ENCODE measurements at places on chromosomes 16 and 17.

DNA sequence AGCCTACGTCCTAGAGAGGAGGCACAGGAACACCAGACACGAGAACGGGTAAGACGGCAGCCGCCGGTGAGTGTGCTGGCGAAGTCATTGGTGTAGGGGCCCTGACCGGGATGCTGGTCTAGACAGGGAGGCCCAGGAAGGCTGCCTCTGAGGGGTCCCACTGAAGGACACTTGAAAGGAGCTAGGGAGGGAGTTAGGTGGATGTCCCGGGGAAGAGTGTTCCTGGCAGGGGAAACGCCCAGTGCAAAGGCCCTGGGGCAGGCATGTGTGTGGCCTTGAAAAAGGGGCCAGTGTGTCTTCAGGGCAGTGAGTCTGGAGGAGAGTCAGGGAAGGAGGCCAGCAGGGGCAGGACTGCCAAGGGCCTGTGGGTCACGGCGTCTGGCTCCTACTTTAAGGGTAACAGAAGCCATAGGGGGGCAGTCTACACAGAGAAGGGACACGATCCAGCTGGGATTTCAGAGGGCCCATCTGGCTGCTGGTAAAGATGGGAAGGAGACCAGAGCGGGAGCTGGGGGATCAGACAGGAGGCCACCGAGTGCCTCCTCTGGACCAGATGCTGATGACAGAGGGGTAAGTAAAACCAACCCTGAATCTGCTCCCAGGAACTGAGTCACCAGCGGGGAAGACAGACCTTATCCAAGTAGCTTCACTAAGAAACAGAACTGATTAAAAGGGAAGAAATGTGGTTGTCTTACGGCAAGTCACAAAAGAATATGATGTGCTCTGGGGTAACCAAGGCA lies 115.9 kb downstream of the LITAF start:
- DNase-seq: no peak

DNA sequence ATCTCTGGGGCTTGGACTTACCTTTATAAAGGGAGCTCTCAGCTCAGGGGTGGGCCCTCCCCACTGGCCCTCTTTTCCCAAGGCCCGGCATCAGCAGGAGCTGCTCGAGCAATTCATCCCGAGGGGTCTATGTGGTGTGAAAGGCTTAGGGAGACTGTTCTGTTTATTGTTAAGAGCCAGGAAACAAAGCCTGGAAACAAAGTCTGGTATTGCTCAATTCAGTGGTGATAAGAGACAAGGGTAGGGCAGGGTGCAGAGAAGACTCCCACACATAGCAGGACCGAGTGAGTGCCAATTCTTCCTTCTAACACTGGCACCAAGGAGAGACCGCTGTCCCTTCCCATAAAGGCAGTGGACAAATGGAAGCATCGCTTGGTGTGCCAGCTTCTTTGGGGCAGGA lies 750.7 kb downstream of the KCNJ18 start:
- no peak for DNase-seq

- no peak for DNase-seq
These were observed 101.1 kb downstream of the XYLT1 start for GRCh38 chr16:17369421-17370222.

- DNase-seq: no peak
These were observed 4.3 kb downstream of the MPO start for GRCh38 chr17:58276423-58276822.

GRCh38 chr16:69286941-69287713 lies 24.0 kb upstream of the VPS4A start:
- peak; percentile 78 for DNase-seq

GRCh38 chr17:63221939-63222338 lies 224.2 kb downstream of the CYB561 start:
- DNase-seq: no peak

DNA sequence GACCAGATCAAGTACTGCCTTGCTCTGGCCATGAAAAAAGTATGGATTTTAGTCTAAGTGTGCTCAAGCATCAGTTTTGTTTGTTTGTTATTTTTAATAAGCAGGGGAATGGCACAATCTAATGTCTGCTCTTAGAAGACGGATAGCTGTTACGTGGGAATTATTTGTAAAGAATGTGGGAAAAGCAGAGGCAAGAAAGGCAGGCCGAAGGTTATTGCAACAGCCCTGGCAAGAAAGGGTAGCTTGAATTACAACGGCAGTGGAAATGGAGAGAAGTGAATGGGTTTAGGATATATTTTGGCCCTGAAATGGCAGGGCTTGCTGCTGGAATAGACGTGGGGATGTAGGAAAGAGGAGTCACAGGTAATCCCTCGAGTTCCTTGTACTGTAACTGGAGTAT lies 987 bp upstream of the HASPIN start:
- no peak for DNase-seq

DNA sequence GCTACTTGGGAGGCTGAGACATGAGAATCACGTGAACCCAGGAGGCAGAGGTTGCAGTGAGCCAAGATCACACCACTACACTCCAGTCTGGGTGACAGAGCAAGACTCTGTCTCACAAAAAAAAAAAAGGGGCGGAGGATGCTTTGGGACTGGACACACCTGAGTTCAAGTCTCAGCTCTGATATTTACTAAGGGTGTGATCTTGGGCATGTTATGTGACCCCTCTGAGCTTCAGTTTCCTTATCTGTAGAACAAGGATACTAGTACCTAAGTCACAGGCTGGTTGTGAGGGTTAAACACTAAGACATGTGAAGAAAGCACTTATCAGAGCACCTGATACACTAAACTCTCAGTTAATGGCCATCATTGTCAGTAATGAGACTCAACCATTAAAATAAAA lies 25.9 kb downstream of the HOXB1 start:
- no peak for DNase-seq

DNA sequence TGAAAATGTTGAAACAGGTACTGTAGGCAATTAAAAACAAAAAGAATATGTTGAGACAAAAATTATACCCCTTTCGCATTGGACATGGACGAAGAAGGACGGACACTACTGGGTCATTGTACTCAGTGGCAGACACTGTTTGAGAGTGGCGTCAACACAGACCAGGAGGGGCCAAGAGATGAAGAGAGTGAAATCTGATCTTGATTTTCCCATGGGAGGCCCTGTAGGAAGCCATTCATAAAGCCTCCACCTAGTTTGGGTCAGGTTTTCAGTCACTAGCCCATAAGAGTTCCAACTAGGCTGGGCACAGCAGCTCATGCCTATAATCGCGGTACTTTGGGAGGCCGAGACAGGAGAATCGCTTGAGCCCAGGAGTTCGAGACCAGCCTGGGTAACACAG lies 23.6 kb upstream of the SMURF2 start:
- DNase-seq: no peak

DNA sequence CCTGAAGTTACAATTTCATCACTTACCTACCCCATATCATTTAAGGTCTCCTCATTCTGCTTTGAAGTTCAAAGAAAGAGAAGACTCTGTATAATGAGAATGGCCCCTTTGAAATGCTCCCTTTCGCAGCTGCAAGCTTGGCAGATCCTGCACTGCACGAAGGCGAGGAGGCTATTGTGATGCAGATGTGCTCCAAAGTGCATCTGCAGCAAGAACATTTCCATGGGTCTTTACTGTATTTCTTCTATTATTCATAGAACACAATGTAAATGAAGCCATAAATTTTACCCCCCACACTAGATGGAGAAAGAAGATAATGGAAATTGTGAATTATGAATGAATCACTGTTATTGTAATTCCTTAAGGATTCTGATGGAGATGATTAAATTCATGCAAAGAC lies 178.7 kb downstream of the CHD9NB start:
- no peak for DNase-seq

DNA sequence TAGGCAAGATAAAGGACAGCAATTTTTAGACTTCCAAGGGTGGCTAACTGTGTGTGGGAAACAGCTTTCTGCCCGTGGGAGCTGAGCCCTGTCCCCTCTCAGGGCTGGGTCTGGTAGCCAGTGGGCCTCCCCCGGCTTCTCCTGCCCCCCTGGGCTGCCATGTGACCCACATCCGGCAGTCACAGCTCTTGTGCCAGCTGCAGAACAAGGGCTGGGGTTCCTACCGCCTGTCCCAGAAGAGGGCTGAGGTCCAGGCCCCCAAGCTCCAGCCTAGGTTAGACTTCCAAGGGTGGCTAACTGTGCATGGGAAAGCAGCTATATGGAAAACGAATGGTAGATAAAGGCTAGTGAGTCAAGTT lies 6.1 kb downstream of the GAST start:
- no peak for DNase-seq

DNA sequence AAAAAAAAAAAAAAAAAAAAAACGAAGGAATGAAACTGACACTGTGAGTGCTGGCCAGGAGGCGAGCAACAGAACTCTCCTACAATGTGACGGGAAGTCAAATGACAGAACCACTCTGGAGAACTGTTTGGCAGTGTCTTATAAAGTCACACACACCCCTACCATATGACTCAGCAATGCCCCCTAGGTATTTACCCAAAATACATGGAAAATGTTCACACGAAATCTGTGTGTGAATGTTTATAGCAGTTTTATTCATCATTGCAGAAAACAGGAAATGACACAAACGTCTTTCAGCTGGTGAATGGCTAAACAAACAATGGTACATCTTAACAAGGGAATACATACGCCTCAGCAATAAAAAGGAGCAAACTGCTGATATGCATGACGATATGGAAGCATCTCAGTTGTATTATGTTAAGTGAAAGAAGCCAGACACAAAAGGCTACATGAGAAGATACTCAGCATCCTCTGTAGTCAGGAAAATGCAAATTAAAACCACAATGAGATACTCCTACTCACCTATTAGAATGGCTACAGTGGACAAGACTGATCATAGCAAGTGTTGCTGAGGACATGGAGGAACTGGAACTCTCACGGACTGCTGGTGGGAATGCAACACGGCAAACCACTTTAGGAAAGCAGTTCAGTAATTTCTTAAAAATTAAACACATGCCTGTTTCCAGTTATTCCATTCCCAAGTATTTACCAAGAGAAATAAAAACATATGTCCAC lies 74.7 kb downstream of the TBC1D16 start:
- no peak for DNase-seq

DNA sequence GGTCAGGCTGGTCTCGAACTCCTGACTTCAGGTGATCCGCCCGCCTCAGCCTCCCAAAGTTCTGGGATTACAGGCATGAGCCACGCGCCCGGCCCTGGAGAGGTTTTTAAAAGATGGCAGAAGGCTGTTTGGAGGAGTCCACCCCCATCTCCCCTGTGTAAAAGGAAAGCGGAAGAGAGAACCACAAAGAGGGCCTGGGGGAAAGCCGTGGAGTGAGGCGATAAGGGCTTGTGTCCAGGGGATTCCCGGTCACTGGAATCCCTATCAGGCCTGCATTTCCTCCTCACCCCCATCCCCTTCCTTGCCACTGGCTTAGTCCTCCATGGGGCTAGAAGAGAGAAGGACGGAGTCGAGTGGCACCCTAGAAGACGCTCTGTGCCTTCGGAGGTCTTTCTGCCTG lies at the start of gene GP1BA:
Gene GP1BA, plus strand, starts transcription at position 315 of the 400 bp plus-strand sequence. CDS start 328 bp downstream, outside the sequence.
- no peak for DNase-seq

DNA sequence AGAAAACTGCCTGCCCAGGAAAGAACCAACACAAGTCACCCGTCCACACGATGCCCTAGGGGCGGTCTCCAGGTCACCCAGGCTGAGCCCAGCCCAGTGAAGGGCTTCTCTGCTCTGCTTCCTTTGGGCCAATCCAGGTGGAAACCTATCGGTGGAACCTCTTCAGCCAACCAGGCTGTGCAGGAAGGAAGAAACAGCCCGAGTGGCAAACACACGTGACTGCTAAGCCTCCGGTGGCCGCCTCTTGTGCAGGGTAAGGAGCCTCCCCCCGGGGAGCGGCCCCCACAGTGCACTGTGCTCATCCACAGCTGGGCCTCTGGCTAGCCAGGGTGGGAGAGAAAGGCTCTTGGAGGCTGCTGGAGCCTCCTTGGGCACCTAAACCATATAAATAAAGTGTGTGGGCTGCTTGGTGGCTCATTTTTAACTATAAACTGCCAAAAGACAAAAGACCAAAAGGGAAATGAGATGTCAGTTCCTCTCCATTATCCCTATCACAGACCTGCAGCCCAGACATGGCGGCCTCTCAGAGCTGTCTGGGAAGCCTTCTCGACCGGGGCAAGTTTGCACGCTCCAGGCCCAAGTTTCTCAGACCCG lies 2.4 kb downstream of the RTN4RL1 start:
- DNase-seq: no peak

- DNase-seq: no peak
These were observed 30.8 kb upstream of the RBBP6 start for GRCh38 chr16:24508614-24509013.

GRCh38 chr17:78497115-78497540 lies 80.1 kb downstream of the DNAH17 start:
- DNase-seq: peak; percentile 7

GRCh38 chr16:27781195-27781524 lies 231.2 kb downstream of the KATNIP start:
- DNase-seq: no peak

GRCh38 chr17:6460531-6461161 lies 16.4 kb downstream of the PIMREG start:
- DNase-seq: no peak

- peak; percentile 43 for DNase-seq
These were observed 9.2 kb upstream of the TSPOAP1 start for GRCh38 chr17:58337600-58338453.

GRCh38 chr17:43327421-43327820 lies 71.4 kb upstream of the ARL4D start:
- no peak for DNase-seq

- no peak for DNase-seq
These were observed 47.0 kb downstream of the ABCC6 start for GRCh38 chr16:16176328-16176727.

DNA sequence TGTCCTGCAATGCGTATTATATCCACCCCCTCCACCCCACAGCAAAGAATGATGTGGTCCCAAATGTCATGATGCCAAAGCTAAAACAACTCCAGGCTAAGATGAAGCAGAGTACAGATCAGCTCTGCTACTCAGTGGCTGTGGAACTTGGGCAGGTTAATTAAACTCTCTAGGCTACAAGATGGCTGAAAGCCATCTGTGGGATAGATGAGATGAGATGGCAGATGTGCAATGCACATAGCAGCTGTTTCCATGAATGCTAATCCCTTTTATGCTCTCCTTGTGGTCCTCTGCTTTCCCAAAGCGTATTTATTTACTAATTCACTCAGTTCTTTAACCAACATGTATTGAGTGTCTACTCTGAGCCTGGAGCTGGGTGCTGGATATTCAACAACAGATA lies 114.4 kb downstream of the GRIN2A start:
- no peak for DNase-seq

- DNase-seq: no peak
These were observed 13.6 kb upstream of the PPM1D start for GRCh38 chr17:60586288-60586974.

DNA sequence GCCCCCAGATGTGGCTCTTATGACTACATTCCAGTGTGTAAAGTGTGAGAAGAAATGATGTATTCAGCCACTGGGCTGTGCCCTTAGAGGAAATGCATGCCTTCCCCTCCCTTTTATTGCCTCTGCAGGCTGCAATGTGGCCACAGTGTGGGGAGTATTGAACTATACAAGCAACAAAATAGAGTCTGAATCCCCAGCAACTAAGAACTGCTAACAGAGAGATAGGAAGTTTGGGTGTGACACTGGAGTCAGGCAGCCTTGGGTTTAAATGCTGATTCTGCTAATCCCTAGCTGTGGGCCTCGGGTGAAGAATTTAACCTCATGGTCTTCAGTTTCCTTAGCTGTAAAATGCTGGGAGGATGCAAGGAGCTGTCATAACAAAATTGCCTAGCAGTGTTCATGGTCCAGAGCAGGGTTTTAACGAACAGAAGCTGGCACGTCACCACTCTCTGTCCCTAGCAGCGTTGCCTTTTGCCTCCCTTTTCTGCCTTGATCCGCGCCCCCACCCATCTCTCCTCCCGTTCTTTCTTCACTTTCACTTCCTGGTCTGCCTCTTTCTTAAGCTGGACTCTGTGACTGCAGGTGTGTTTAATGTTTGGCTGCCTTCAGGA lies 50.3 kb downstream of the KPNA2 start:
- DNase-seq: no peak

Measured in hematopoietic multipotent progenitor cell treated with erythropoietin and hydrocortisone succinate and interleukin-3 and kit ligand, for 17 days (in vitro differentiated cells).